AG09319 (cell line): ENCODE measurements at places on chromosomes 6 and 20.

- DNase-seq = no peak
These were observed 261.5 kb downstream of the KIF16B start for GRCh38 chr20:16311756-16312155.

- DNase-seq = no peak
These were observed 24.3 kb downstream of the PPP1R3G start for GRCh38 chr6:5109436-5109835.

DNA sequence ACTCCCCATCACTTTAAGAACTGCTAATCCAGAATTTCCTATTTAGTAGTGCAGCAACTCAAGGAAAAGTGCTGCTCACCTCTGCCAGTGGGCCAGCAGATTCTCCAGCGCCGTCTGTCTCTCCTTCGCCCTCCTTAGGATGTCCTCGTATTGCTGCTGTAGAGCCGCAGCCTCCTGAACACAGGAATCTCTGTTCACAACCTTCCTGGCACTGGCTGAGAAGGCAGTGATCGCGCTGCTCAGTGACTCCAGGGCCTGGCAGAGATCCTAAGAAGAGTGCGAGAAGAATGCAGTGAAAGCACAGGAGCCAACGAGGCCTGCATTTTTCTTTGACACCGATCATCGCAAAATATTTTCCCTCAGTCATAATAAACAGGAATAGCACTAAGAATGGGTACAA is 209.0 kb downstream of the SYNE1 start:
- no peak for DNase-seq

- no peak for DNase-seq
These were observed 39.9 kb downstream of the BMP6 start for GRCh38 chr6:7765575-7766325.

- no peak for DNase-seq
These were observed 1.4 kb upstream of the TIAM2 start for GRCh38 chr6:154993710-154994109.

- no peak for DNase-seq
These were observed 91.5 kb downstream of the RIMS1 start for GRCh38 chr6:71977884-71978283.

GRCh38 chr6:116159782-116160524 is 34.0 kb upstream of the COL10A1 start:
- no peak for DNase-seq
